CD8-positive, alpha-beta memory T cell (primary cell): ENCODE measurements at places on chromosomes 2 and 18.

DNA sequence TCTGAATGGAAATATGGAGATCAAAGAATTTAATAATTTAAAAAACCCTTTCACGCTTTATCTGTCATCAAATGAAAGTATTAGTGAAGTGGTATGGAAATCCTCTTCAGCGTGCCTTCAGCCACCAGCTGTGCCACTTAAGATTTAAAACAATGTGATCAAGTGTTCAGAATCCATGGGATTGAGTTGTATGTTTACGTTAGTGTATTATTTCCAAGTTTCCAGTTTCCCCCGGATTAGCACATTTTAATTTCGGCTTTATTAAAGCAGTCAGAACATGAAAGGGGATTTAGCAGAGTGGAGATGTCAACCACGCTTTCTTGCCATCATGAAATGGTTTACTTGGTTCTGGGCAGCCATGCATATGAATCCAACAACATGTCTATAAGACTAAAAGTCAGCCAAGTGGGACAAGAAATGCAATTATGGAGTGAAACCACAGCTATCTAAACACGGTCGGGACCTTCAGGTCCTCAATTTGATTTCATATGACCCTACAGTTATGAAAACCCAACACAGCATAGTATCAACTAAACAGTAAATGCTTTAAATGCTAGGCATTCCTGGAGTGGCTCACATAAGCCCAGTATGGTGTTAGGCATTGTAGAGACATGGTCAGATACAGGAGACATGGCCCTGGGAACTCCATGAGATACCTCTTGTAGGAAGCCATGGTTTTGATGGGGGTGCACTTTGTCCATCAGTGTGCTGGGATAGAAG, 224.9 kb upstream of the EPAS1 start:
- no peak for DNase-seq

DNA sequence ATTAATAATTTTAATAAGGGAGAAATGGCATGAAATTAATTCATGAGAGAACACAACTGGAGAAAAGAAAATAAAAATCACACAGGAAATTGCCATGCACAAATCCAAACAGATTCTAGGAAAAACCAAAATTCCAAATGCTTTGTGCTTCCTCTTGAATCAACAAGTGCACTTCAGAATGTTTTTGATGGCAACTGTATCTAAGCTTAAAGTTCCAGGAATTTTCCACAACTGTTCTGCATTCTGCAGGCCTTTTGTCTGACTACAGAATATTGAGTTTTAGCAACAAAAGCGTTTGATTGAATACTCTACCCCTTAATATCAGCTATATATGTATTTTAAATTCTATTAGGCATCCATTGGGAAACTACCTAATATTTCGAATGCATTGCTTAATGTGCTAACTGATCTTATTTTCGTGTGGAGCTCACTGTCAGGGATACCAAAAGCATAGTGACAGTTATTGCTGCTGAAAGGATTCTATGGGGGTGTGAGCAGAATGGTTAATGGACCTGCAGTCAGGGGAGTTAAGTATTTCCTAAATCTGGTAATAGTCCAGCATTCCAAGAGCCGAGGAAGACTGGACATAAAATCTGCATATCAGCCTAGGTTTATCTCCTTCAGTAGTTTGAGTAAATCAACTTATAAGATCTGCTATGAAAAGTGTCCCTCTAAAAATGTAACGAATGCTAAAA, 482.7 kb upstream of the POU3F3 start:
- DNase-seq = no peak

DNA sequence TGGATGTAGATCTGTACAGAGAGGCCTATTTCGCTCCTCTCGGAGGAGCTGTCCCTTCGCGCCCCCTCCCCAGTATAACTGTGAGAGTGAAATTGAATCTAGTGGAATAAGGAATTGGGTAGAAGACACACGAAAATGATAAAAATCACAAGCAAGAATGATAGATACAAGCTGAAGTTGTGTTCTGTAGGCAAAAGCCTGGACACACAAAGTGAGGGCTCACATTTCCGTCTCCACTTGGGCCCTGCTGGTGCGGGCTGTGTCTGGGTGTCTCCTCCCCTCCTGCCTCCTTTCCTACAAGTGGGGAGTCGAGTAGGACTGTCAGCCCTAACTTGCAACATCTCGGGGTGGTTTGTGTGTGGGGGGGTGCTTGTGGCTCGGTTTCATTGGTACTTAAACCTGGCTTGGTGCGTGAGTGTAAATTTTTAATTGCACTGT, 457 bp upstream of the SP9 start:
- no peak for DNase-seq

DNA sequence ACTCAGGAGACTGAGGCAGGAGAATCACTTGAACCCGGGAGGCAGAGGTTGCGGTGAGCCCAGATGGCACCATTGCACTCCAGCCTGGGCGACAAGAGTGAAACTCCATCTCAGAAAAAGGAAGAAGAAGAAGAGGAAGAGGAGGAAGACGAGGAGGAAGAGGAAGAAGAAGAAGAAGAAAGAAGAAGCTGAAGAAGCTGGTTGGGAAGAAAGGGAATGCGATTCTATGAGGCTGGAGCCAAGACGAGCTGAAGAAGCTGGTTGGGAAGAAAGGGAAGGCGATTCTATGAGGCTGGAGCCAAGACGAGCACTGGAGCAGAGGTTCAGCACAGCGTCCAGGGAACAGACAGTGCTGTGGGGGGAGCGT, 30.3 kb upstream of the TAF1B start:
- DNase-seq = no peak

GRCh38 chr2:226759768-226760167, 39.9 kb downstream of the IRS1 start:
- no peak for DNase-seq

GRCh38 chr18:30486856-30487255, 555.7 kb downstream of the DSC3 start:
- DNase-seq = no peak

GRCh38 chr2:161415987-161416707, at the start of gene TBR1:
TBR1 (plus strand) TSS chr2:161416297; CDS start chr2:161416411, 114 bp downstream.
- no peak for DNase-seq

DNA sequence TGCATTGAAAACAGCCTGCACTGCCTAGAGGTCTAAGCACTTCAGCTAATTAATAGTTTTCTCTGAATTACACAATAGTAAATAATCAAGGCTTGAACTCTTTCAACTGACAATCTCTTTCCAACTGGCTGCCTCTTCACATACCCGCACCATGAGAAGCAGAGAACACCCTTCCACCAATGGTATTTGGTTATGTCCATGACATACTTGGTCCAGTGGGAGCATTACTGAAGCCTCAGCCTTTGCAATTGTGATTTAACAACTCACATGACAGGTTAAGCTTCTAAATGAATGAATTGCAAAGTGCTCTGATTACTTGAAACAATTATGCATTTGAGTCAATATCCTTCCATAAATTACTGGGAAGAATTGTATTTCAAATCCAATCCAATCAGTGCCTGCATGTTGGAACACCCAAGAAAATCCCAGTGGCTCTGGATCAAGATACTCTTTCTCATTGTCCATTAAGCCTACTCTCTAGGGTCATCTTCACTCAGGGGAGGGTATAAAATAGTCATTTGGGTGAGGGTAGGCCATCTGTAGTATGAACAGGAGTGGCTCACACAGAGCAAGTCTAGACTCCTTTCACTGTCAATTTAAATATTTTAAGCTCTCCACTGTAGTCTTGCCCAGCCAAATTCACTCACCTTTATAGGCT, 101.1 kb downstream of the HS1BP3 start:
- no peak for DNase-seq

- DNase-seq = no peak
These were observed 365 bp downstream of the NDUFB3 start for GRCh38 chr2:201072201-201072530.

GRCh38 chr2:63408530-63408929, 179.7 kb downstream of the WDPCP start:
- DNase-seq = no peak

- DNase-seq = no peak
These were observed 1.8 kb downstream of the CHAC2 start for GRCh38 chr2:53769318-53769945.

DNA sequence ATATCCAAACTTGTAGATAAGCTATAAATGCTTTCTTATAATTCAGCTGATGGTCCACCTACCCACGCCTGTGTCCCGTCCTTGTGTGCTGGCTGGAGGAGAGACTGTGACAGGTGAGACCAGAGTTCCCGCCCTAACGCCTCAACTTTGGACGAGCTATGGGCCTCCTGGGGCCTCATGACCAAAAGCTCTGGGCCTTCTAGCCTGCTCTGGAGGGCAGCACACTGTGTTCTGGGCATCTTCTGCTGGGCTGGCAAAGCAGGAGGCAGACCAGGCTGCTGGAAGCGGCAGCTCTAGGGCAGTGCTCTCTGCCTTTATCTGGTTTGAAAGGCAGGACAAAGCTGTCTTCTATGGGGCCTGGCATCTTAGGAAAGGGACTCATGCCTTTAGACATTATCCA, 26.0 kb upstream of the PAX8 start:
- no peak for DNase-seq
